Pulmonary artery endothelial cell (primary cell): ENCODE measurements at places on chromosomes 5 and 9. TPM values are rescaled to one million over a fixed set of nuclear protein-coding genes. Genes with fewer than 3 reads are reported as not detected.

Gene DMRTA1
- total RNA-seq, result 0.20 and 0.35 TPM in 2 replicates

DNA sequence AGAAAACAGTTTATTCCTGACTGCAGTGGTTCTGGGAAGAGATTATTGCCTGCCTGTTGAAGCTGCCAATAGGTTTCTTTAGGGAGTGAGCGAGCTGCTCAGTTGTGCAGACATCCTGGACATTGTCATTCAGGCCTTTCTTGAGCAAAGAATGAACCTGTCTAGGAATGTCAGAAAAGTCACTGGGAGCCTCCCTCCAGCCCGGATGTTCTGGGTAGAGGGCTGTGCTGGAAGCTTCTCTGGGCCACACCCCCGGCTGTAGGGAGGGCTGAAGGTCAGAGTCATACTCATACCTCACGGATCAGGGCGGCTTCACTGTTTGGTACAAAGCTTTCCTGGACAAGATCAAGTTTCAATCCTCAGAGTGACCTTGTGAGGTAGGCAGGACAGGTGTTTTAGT lies 33.4 kb upstream of the TBC1D2 start:
- DNase-seq, result no peak

GRCh38 chr5:133147411-133147810 lies 95.6 kb downstream of the HSPA4 start:
- DNase-seq, result no peak

GRCh38 chr9:96460882-96461281 lies 10.9 kb downstream of the HABP4 start:
- no peak for DNase-seq

Gene GABRA1
- total RNA-seq, result not detected in 2 replicates

DNA sequence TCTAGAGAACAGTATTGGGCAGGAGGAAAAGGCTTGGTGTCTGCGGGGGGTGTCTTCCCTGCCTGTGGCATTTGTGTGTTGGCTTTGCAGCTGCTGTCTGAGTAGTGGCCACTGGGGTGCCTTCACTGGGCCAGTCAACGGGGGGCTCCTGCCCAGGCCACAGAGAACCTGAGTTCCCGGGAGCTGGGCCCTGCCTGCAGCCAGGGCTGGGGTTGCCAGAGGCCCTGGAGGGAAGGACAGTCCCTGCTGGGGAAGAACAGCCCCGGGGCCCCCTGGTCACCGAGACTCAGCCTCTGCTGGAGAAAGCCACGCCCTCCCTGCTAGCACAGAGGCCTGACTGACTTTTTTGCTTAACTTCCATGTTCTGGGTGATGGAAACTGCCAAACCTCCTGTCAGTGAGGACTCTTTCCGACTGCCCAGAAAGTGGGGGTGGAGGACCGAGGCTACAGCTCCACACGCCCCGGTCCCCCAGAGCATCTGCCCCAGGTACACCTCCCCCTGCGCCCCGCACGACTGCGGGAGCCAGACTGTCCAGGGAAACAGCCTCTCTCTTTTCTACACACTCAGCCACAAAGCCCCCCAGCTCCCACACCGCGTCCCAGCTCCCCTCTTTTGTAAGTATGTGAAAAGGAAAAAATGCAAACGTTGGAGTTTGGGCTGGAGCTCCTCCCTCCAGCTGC lies 133.4 kb downstream of the DAB2IP start:
- DNase-seq, result no peak

DNA sequence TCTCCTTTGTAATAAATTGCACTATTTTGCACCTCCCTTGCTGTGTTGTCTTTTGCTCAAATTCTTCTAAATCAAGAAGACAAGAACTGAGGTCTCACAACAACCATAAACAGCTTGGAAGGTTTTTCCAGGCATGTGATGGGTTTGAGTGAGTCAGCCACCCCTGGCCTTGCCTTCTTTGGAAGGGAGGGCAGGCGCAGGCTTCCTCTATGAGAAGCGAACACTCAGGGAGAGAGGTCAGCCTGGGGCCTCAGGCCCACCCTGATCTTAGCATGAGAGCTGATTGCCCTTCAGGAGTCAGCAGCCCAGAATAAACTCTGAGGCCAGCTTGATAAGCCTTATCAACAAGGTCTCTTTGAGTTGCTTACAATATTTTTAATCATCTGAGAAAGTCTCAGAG lies 31.6 kb downstream of the S1PR3 start:
- no peak for DNase-seq

DNA sequence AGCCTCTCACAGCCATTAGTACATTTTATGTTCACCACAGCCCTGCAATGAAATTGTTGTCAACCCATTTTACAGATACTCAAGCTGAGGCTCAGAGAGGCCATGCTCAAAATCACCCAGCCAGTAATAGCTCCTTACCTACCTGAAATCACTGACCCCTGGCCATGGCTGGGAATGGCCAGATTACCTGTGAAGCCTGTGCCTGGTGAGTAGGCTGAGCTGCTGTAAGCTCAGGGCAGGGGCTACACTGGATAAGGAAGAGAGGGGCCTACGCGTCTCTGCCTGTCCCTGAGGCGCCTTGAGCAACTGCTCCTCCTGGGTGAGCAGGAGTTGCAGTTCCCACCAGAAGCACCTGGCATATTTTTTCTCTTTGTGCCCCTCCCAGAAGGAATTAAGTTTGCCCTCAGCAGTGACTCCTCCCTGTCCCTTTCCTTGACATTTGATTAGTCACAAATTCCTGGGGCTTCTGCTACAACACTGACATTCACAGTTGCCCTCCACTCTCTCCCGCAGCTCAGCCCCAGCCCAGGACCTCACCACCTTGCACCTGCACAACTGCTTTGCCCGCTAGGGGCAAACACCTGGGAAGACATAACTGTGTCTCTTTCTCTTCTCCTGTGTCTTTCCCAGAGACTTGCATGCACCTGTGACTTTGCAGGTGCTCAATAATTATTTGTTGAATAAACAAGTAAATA lies 5.7 kb downstream of the CLTB start:
- no peak for DNase-seq

Gene SGCD
- total RNA-seq, result not detected in 2 replicates

Gene ACOT12
- 0.13 TPM in 1 of 2 replicates, not detected in the other for total RNA-seq

DNA sequence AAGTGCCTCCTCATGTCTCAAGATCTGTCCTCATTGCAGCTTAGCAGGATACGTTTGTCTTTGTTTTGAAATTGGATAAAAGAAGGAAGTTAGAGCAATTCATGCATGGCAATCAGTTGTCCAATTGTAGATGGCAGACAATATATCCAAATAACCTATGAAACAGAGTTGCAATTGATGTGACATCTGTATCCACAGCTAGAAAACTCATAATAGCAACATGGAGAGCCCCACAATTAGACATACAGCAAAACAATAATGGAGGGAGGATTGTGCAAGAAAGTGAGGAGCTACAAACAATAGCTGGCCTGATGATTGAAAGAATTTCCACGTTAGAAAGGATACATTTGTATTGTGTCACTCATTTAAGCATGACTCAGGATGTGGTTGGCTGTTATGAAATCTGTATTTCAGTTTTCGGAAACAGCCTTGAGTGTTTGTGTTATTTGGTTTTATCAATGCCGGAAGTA lies 132.0 kb downstream of the FAM174A start:
- peak; percentile 76 for DNase-seq

DNA sequence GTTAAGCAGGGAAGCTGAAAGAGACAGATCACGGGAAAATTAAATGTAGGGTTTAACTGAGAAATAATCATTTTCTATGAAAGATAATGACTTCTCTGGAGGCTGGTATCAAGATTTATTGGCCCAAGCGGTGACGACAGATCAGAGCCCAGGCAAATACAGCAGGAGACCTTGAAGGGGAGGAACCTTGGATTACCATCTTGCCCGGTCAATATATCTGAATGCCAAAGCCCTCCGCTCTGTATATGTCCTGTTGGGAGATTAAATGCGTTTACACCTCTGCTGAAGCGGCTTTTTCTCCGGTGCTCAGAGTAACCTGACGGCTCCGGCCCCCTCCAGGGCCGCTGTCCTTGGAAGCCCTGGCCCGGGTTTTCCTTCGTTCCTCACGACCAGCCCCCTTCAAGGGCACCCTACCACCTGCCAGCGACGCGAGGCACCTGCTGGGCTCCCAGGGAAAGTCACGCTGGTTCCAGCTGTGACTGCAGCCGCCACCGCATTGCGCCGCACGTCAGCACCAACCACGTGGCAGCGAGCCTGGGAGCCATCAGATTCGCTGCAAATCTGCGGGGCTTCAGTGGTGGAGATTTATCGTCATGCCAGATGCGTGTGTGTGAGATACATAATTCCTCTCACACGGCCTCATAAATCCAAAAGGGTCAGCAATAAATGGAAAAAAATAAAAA lies 4.4 kb upstream of the QSOX2 start:
- no peak for DNase-seq

GRCh38 chr5:150304481-150305081 lies 1.9 kb upstream of the ARSI start:
- DNase-seq, result no peak

DNA sequence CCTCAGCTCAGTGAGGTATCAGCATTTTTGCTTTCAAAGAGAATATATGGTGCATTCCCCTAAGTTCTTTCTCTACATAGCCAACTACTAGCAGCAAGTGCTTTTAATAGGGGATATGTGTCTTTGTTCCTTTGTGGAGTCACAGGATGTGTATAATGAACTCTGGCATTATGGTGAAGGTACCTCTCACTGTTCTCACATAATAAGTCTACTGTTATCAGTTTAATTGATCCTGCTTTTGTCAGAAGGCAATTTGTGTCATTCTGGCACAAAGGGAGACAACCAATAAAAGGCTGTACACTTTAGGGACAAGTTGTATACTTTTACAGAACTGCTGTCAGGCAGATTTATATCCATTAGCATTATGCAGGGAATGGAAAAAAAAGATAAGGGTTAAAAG lies 531.4 kb upstream of the RIOK2 start:
- no peak for DNase-seq

Gene SARDH
- total RNA-seq, result 0.20 and 0.35 TPM in 2 replicates

- DNase-seq, result no peak
Observed at GRCh38 chr5:172929371-172929838, 29.8 kb upstream of the RPL26L1 start.

DNA sequence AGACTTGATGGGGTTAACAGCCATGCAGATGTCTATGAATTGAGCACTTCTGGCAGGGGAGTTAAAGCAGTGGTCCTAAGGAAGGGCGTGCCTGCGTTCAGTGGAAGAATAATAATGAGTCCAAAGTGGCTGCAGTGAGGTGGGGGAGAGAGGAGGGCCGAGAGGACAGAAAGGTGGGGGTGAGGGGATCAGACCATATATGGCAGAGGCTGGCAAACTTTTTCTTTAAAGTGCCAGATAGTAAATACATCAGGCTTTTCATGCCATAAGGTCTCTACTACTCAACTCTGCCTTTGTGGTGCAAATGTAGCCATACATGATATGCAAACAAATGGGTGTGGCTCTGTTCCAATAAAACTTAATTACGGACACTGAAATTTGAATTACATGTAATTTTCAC lies 77.1 kb downstream of the STRBP start:
- no peak for DNase-seq

DNA sequence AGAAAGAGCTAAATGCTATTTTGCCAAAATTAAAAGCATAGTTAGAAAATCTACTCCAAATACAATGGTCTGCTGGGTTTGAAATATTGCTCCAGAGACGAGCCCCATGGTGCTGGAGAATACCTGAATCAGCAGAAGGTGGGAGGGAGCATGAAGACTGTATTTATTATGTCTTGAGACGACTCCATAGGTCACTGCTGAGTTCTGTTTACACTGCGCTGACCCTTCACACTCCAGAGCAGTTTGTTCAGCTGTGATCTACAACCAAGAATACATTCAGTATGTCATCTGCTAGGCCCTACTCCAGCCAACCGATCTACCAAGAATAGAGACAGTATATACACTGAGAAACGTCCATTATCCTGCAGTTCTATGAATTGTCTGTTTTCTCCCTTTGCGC lies 150.5 kb downstream of the TLE1 start:
- DNase-seq, result no peak

Gene PSAT1
- 26.6 and 30.7 TPM in 2 replicates for total RNA-seq

DNA sequence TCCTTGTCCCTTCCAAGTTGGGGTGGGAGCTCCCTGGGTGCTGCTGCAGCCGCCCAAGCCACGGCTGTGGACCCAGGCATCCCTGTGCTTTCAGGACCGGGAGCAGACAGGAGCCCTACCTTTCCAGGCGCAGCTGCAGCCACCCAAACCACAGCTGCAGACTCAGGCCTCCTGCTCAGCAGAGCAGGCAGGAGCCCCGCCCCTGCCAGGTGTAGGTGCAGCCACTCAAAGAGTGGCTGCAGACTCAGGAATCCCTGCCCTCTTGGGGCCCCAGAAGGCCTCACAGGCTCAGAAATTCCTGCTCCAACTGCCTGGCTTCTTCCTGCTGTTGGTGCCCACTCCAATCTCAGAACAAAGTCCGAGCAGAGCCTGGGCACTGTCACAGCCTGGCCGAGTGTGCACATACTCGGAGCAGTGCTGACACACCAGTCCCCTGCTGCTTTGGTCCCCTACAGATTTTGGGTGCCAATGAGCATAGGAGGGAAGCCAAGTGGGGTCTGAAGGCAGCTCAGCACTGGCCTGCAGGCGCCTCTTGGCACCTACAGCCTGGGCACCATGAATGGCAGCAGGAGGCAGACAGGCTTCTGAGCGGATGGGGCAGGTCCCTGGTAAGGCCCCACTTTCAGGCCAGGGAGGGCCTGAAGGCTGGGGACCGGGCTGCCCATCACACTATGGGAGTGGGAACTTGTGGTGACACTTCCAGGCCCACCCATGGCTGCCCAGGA lies 6.0 kb upstream of the TESK1 start:
- no peak for DNase-seq

Gene LCN15
- total RNA-seq, result not detected in 2 replicates

GRCh38 chr5:28344836-28345433 lies 1306.5 kb upstream of the CDH9 start:
- DNase-seq, result no peak

DNA sequence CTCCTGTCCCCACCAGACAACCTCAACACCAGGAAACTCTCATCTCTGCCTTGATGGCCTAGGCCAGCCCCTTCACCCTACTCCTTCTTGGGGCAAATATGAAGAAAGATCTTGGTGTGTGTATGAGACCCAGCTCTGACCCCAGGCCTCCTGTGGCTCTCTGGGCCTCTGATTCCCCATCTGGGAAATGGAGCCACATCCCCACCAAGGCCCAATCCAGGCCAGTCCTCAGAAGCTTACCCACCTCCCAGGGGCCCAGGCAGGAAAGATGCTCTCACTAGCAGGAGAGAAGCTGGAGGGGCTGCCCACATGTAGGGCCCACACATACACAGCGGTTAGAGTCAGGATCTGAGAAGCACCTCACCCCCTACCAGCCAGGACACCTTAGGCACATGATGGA lies 38.9 kb downstream of the BICD2 start:
- DNase-seq, result no peak

DNA sequence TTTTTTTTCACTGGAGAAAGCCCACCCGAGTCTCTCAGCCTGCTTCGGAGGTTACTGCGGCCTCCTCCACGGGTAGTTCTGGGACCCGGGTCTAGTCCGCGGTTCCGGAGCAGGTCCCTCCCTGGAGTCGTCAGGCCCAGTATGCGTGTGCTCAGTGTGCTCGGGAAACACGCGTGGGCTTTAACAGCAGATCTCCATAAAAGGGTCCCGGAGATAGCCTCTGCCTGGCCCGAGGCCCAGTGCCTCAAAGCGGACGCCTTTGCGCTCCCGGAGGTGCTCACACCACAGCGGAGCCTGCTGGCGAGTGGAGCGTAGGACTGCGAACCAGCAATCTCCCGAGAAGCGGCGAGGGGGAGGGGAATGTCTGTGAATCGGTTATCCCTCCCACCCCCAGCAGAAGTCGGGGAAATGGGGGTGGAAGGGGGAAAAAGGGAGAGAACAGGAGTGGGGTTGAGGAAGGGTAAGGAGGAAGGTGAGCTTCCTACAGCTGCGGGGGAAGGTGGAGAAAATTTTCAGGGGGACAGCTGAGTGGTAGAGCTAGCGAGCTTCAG lies 28.7 kb downstream of the CDKN2A start:
- peak; percentile 30 for DNase-seq

- DNase-seq, result no peak
Observed at GRCh38 chr5:122730037-122730436, 44.8 kb upstream of the SNX2 start.

- DNase-seq, result no peak
Observed at GRCh38 chr9:113631137-113631765, 167.7 kb downstream of the RGS3 start.
